ENCODE measurements at places on chromosomes 3 and 15.

GRCh38 chr3:2784627-2785026 is 325.5 kb downstream of the IL5RA start:
- DNase-seq = no peak

DNA sequence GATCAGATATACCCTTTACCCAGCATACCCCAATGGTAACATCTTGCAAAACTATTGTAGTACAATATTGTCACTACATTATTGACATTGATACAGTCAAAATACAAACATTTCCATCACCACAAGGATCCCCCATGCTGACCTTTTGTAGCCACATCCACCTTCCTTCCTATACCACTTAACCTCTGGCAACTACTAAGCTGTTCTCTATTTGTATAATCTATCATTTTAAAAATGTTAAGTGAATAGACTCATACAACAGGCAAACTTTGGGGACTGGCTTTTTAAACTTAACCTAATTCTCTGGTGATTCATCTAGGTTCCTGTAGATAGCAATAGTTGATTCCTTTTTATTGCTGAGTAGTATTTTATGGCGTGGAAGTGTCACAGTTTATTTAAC is 29.6 kb upstream of the IFT57 start:
- DNase-seq = no peak

GRCh38 chr3:105537371-105538080 is 170.8 kb downstream of the ALCAM start:
- DNase-seq = no peak

GRCh38 chr3:95899494-95899893 is 914.9 kb upstream of the EPHA6 start:
- no peak for DNase-seq

DNA sequence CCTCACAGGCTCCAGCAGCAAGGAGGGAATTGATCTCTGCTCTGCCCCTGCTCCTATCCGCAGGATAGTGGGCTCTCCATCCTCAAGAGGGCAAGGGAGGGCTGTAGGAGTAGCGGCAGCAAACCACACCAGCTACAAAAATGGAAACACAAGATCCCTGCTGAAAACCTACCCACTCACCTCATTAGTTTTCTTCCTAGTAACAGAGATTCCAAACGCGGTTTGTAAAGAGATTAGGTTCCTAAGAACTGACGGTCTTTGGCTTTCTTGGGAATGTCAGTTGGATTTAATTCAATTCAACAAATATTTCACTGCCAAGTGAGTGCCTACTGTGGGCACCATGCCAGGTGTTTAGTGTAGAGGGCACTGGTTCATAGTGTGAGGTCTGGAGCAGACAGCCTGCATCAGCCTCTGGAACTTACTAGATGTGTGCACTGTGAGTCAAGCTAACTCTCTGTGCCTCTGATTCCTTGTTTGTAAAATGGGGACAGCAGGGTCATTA is 84.7 kb downstream of the MRPL46 start:
- DNase-seq = no peak

DNA sequence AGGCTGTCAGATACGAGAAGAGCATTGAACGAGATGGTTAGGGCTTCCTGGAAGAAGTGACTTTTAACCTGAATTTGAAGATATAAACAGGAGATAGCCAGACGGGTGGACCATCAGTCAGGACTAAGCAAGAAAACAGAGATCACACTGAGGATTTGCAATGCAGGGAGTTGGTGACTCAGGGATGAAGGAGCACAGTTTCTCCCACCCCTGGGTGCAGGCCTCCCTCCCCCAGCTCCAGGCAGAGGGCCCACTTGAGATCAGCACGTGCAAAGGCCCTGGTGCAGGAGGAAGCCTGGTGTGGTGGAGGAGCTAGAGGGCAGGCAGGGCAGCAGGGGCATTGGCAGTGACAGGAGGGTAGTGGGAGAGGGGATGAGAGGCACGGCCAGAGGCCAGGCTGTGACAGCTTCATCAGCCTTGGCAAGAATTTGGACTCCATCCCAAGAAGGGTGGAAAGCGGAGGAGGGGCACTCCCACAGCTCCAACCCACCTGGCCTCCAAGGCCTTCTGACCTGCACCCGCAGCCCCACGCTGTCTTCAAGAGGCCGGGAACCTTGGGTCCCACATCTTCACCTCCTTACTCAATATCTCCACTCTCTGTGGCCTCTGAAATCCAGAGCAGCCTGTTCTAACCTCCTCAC is 8.7 kb upstream of the PCSK6 start:
- DNase-seq = no peak

DNA sequence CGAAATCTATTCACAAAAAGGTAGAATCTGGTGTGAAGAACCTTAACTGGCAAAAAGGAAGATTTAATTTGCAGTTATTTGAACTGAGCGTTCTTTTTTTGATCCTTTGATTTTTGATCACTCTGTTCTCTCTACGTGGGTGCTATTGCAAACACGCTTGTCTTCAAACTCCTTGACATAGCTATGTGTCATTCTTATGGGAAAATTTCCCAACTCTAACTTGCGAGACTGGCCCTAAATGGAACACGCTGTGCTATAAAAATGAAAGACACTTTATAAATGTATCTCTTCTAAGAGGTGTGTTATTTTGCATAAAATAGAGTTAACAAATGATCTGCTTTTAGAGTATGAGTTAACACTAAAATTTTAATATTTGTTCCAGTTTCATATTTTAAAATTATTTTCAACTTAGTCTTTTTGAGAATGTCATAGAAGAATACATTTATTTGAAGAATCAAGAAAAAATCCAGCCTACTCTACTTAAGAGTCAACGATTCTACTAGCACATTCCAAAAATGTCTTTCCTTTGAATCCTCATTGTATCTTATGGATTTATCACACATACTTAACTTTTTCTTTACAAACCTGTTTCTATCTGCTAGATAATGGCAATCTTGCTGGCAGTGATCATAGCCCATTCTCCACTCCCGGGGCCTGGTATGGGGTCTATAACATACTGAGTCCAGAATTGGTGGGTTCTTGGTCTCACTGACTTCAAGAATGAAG is 610.0 kb upstream of the TBL1XR1 start:
- no peak for DNase-seq
